ENCODE measurements at places on chromosomes 1 and 21. TPM values are rescaled to one million over a fixed set of nuclear protein-coding genes. Genes with fewer than 3 reads are reported as not detected.
A peak's percentile ranks its signal among the peaks of the same experiment; 100 is the strongest.

The METTL18 gene
- 15.3 TPM for total RNA-seq

The NPPB gene
- not detected for total RNA-seq

The SLC22A15 gene
- 0.54 TPM for total RNA-seq

The GSTM2 gene
- total RNA-seq: 8.5 TPM

The CFAP107 gene
- not detected for total RNA-seq

The GJB3 gene
- not detected for total RNA-seq

The KLF18 gene
- not detected for total RNA-seq

The NTMT2 gene
- not detected for total RNA-seq

The LGR6 gene
- total RNA-seq: 0.22 TPM

The EXTL1 gene
- total RNA-seq: not detected

DNA sequence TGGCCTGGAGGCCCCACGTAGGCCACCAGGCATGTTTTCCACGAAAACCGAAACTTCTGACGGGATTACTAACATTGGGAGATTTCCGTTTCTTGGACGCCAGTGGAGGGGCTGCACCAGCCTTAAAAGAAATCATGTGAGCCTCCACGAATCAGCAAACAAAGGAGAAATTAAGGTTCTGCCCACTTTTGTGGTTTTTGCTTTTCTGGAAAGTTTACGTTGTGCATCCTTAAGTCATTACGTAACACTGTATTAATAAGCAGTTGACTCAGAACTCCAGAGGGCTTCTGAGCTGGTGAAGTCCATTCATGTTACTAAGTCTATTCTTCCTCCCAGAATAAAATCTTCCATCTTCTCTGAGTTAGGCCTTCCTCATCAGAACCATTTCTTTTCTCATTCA, 168.5 kb downstream of the PSMG1 start:
- H3K4me1 ChIP-seq: no peaks in the 10 kb centered on the region
- no peak for DNase-seq
- H3K36me3 ChIP-seq: no peaks in the 10 kb centered on the region
- H3K4me3 ChIP-seq: no peak overlapping the region

DNA sequence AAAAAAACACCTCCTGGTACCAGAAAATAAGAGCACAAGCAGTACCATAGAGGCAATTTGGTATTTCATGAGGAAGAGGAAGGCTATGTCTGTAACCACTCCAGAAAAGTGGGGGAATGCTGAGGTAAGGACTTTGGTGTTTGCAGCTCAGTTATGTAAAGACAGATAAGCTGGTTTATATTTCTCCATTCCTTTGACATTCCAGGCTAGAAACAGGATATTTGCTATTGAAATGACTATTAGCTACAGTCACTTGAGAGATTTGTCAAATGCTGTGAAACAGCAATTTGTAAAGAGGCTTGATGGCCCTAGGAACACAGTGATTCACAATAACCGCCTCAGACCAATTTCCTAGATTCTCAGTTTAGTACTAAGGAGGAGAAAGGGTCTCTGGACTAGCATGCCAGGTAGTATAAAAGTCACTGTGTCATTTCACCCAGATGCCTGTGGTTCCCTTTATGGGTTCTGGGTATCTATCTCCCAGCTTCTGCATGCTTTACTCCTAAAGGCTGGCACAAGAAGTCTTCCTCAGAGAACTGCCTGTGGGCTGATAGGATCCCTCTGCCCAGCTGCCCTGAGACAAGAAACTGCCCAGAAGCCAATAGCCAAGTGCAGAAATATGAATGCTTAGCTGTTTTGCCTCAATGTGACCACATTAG, 80.5 kb downstream of the VCAM1 start:
- H3K27ac ChIP-seq: no peak overlapping the region
- no peaks in the 10 kb centered on the region for H3K36me3 ChIP-seq
- peaks cover 4% of the 10 kb centered on the region for H3K27me3 ChIP-seq
- no peak overlapping the region for H3K4me3 ChIP-seq
- H3K4me1 ChIP-seq: no peaks in the 10 kb centered on the region
- DNase-seq: no peak

GRCh38 chr1:178566187-178566586, 53.3 kb downstream of the TEX35 start:
- H3K36me3 ChIP-seq: no peaks in the 10 kb centered on the region
- no peak overlapping the region for H3K27ac ChIP-seq
- peaks cover 3% of the 10 kb centered on the region for H3K4me1 ChIP-seq
- H3K27me3 ChIP-seq: peaks cover 5% of the 10 kb centered on the region

DNA sequence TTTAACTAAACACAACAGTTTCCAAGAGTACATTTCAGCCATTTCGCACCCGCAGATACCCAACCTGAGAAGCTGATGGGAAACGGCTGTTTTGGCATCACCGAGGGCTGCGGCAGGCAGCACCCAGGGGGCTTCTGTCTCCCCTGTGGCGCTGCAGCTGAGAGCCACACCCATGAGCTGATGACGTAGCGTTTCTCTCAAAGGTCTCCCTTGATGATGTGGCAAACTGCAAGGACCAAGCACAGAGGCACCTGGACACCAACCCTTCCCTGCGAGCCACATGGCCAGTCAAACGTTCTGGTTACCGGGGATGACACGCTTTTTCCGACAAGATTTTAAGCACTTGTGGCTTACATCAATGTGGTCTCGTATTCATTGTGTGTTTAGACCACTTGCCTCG, 150.8 kb upstream of the ERG start:
- no peak overlapping the region for H3K27ac ChIP-seq
- H3K36me3 ChIP-seq: no peaks in the 10 kb centered on the region
- H3K4me1 ChIP-seq: no peaks in the 10 kb centered on the region
- peaks cover 9% of the 10 kb centered on the region for H3K27me3 ChIP-seq

GRCh38 chr1:230268371-230269170, 157.6 kb downstream of the PGBD5 start:
- DNase-seq: no peak
- peaks cover 38% of the 10 kb centered on the region for H3K4me1 ChIP-seq

DNA sequence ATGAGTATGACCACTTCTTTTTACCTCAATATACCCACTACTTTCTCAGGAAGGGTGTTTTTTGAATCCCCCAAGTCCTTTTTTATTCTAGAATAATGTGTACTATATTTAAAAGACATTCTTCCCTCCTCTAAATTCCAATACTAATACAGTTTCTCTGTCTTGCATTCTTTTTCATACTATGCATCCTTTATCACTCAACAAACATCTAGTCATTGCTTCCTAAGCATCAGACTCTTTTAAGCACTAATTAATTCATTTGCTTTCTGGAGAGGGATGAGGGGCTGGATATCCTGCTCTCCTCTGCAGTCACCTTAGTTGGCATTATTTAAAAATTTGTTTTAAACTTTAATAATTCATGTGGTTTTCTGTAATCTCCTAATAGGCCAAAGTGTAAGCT, 838.8 kb downstream of the KCNT2 start:
- H3K27ac ChIP-seq: no peak overlapping the region
- H3K4me1 ChIP-seq: no peaks in the 10 kb centered on the region
- peaks cover 4% of the 10 kb centered on the region for H3K27me3 ChIP-seq
- H3K36me3 ChIP-seq: no peaks in the 10 kb centered on the region
- no peak overlapping the region for H3K4me3 ChIP-seq
- DNase-seq: no peak

DNA sequence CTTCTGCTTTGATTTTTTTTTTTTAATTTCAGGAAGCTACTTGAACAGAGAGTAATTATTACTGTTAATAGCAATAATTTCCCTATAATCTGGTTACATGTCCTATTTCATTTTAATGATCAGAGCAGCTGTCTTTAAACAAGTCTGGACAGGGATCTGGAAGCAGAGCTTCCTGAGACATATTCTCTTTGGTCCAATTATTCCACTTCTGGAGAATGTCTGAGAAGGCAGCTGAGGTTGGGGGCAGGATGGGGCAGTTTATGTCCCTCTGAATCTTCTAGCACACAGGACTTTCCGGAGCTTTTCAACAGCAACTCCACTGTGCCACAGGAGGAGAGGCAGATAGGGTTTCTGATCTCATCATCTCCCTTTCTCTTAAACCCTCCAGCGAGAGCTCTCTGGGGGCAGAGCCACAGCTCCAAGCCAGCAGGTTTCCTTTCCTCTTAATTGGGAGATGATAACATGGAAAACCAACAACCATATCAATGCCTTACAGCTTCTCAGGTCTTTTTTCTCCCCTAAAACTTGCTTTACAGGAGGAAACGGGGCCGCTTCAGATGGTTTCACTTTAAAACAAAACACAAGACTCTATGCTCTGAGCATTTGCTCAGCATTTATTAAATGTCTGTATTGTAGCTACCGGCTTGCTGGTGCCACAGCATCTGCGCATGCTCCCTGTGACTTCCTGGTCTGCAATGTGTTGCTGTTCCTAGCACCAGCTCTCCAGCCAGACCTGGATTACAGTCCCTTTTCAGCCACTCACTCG, 425.7 kb upstream of the USP24 start:
- H3K27me3 ChIP-seq: no peaks in the 10 kb centered on the region
- no peaks in the 10 kb centered on the region for H3K36me3 ChIP-seq
- peaks cover 3% of the 10 kb centered on the region for H3K4me1 ChIP-seq
- H3K27ac ChIP-seq: no peak overlapping the region
- peak; percentile 19 for DNase-seq

GRCh38 chr21:33133892-33134291, 64.0 kb downstream of the OLIG1 start:
- H3K27ac ChIP-seq: no peak overlapping the region
- H3K4me1 ChIP-seq: no peaks in the 10 kb centered on the region
- no peak for DNase-seq
- H3K4me3 ChIP-seq: no peak overlapping the region
- peaks cover 5% of the 10 kb centered on the region for H3K27me3 ChIP-seq

GRCh38 chr1:119556423-119556822, 49.4 kb downstream of the HSD3B1 start:
- H3K4me1 ChIP-seq: no peaks in the 10 kb centered on the region
- no peak overlapping the region for H3K27ac ChIP-seq
- no peaks in the 10 kb centered on the region for H3K27me3 ChIP-seq
- no peak overlapping the region for H3K4me3 ChIP-seq
- no peak for DNase-seq
- H3K36me3 ChIP-seq: no peaks in the 10 kb centered on the region

DNA sequence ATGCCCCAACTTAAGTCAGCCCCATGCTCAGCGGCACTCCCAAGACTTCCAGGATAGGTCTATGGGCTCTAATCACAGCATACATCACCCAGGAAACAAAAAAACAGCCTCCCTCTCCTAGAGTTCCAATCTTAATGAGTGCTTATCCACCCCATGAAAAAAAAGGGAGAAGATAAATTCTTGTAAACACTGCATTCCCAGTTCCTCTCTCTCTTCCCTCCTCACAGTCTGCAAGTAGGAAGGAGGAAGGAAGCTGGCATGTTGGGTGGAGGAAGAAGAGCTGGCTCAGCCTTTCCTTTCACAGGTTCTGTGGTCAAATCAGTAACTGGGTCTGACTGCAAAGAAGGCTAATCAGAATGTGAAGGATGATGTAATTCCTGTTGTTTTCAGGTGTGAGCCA, 69.9 kb upstream of the ZC3H11B start:
- no peaks in the 10 kb centered on the region for H3K4me1 ChIP-seq
- no peak overlapping the region for H3K27ac ChIP-seq
- no peaks in the 10 kb centered on the region for H3K27me3 ChIP-seq
- no peak overlapping the region for H3K4me3 ChIP-seq

DNA sequence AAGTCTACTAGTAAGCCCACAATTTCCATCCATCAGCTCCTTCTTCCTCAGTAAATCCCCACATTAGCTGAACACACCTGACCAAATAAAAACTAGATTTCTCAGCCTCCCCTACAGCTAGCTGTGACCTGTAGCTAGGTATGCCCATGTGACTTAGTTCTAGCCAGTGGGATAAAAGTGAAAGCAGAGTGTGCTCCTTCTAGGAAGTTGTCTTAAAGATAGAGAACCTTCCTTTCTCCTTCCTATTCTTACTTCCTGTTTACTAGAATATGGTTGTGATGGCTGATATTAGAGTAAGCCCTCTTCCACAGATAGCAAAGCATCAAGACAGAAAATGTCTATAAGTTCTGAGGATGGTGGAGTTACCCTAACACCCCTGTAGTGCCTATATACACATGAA, 67.0 kb downstream of the PIK3R3 start:
- H3K4me3 ChIP-seq: no peak overlapping the region
- peaks cover 14% of the 10 kb centered on the region for H3K4me1 ChIP-seq
- no peak for DNase-seq
- no peaks in the 10 kb centered on the region for H3K27me3 ChIP-seq
- peaks cover 3% of the 10 kb centered on the region for H3K36me3 ChIP-seq

DNA sequence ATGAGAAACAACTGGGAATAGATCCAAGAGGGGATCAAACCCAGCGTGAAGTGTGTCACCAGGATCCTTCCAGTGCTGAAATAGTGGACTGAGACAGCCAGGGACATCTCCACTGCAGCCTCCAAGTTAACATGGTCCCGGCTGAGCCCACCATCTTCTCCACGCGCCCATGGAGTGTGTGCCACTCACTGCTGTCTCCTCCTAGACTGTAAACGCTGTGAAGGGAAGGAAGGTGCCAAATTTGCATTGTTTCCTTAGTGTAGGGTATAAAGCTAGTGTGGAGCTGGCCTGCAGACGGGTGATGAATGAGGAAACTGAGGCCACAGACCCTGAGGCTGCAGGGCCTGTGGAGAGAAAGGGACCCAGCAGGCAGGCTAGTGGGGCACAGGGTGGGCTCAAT, 183.6 kb downstream of the FOXD2 start:
- no peak overlapping the region for H3K27ac ChIP-seq
- H3K36me3 ChIP-seq: no peaks in the 10 kb centered on the region
- H3K27me3 ChIP-seq: peaks cover 8% of the 10 kb centered on the region
- no peaks in the 10 kb centered on the region for H3K4me1 ChIP-seq

GRCh38 chr1:216466162-216466801, 43.0 kb upstream of the USH2A start:
- no peaks in the 10 kb centered on the region for H3K27me3 ChIP-seq
- H3K4me3 ChIP-seq: no peak overlapping the region
- H3K36me3 ChIP-seq: no peaks in the 10 kb centered on the region
- DNase-seq: no peak
- H3K4me1 ChIP-seq: no peaks in the 10 kb centered on the region

GRCh38 chr1:213324859-213325258, 273.8 kb downstream of the RPS6KC1 start:
- H3K27ac ChIP-seq: no peak overlapping the region
- H3K4me3 ChIP-seq: no peak overlapping the region
- no peaks in the 10 kb centered on the region for H3K27me3 ChIP-seq
- no peaks in the 10 kb centered on the region for H3K36me3 ChIP-seq
- peaks cover 3% of the 10 kb centered on the region for H3K4me1 ChIP-seq
- no peak for DNase-seq

GRCh38 chr1:119001181-119002027, 13.3 kb upstream of the TBX15 start:
- DNase-seq: no peak
- H3K27me3 ChIP-seq: peaks cover 96% of the 10 kb centered on the region
- peaks cover 8% of the 10 kb centered on the region for H3K36me3 ChIP-seq
- no peak overlapping the region for H3K4me3 ChIP-seq

GRCh38 chr1:119006406-119007279, 18.5 kb upstream of the TBX15 start:
- DNase-seq: no peak
- H3K4me3 ChIP-seq: no peak overlapping the region
- H3K36me3 ChIP-seq: peaks cover 12% of the 10 kb centered on the region
- H3K27ac ChIP-seq: peak overlapping the region; percentile 54
- peaks cover 15% of the 10 kb centered on the region for H3K4me1 ChIP-seq
- peaks cover 96% of the 10 kb centered on the region for H3K27me3 ChIP-seq

- no peaks in the 10 kb centered on the region for H3K4me1 ChIP-seq
- H3K27ac ChIP-seq: no peak overlapping the region
- H3K27me3 ChIP-seq: no peaks in the 10 kb centered on the region
- no peak for DNase-seq
- H3K4me3 ChIP-seq: no peak overlapping the region
Observed at GRCh38 chr1:218200979-218201378, 84.1 kb upstream of the RRP15 start.
